Activated CD4-positive, alpha-beta T cell treated with anti-CD3 and anti-CD28 coated beads for 24 hours (primary cell): ENCODE measurements at places on chromosomes 6 and 20.

DNA sequence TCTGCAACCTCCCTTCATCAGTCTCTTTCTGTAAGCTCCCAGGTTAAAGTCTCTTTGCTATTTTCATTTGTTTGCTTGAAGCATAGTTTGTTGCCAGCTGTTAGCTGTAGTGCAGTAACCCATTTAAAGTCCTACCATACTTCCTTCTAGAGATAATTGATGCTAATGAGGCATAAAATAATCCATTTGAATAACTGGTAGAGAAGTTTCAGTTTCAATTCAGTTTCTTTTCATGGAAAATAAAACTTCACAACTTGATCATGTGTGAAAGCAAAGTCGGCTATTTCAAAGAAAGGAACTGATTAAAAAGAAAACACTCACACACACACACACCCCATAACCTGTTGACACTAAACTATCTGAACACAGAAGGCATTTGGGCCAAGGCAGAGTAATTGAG lies 68.5 kb upstream of the TENT5A start:
- DNase-seq: no peak

DNA sequence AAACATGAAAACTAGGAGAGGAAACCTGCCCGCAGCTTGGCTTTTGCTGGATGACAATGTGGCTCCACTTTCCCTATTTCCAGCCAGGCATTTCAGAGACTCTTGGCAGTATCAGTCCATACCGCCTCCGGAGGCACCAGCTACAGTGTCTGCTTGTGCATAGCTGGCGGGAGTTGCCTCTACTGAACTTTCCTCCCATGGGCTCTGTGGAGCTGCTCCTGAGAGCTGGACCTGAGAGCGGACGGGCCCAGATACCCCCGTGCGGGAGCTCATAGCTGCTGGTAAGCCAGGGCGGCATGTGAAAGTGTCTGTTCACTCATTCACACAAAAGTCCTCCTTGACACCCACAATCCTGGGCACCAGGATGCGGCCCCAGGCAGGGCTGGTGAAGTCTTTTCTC lies 130.3 kb upstream of the PMEPA1 start:
- no peak for DNase-seq

- no peak for DNase-seq
These were observed 106.6 kb downstream of the TRIM27 start for GRCh38 chr6:28816909-28817807.

GRCh38 chr6:137904822-137905617 lies 38.0 kb downstream of the TNFAIP3 start:
- peak; percentile 81 for DNase-seq

DNA sequence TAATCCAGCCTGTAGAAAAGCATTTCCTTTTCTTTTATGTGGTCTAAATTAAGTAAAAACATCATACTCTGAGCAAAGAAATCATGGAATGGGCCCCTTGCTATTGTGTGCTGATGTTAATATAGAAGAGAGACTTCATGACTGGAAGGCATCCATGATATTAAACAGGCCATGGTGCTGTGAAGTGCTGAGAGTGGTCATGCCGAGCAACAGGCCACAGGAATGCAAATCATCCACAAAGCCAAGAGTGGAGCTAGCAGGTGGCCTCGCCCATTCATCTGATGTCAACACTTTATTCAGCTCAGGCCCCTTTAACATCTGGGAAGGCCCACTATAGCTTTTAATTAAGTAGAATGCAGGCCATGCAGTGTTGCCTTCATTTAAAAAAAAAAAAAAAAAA lies 115.2 kb upstream of the HMGCLL1 start:
- DNase-seq: no peak

DNA sequence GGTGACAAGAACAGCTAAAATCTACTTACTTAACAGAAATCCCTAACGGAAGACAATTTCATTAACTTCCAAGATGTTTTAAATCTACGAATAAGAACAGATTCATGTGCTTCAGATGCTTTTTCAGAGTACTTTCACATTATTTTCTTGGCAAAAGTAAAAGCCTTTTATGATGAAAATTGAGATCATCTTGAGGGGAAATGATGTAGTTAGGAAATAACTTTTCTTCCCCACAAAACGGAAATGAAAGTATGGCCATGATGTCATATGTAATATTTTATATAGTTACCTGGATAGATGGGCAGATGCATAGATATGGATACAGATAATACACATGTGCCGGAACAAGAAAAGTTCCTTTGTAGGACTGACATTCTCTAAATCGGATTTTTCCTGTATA lies 32.8 kb downstream of the SASH1 start:
- no peak for DNase-seq

- no peak for DNase-seq
These were observed 468.1 kb downstream of the CD83 start for GRCh38 chr6:14585689-14586088.

DNA sequence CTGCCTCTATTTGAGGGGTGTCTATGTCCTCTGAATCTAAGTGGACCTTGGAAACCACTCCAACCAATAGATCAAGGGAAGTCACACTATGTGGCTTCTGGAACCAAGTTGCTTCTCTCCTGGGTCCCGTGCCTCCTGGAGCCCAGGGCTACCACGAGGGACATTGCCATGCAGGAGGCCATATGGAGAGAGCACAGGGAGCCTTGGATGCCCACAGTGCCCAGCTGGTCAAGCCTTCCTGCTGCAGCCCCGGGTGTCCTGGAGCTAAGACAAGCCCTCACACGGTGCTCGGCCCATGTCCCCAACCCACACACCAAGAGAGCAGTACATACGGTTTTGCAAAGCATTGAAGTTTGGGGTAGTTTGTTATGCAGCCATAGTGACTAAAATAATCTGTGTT lies 231.6 kb downstream of the SYNDIG1 start:
- DNase-seq: no peak

- peak; percentile 5 for DNase-seq
These were observed 7.4 kb upstream of the ADTRP start for GRCh38 chr6:11785774-11786579.

DNA sequence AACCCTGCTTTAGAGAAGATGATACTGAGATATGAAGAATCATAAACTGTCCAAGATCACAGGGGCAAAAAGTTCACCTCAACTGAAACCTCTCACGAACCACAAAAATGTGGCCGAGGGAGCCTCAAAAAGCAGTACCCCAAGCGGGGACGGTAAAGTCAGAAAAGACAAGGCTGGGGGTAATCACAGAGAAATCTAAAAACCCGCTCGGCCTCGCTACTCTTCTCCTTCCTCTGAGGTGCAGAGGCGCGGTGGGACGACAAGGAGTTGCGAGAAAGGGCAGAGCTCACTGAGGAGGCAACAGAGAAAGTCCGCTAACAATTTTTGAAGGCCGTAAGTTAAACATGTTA lies 356 bp upstream of the IRAK1BP1 start:
- no peak for DNase-seq

DNA sequence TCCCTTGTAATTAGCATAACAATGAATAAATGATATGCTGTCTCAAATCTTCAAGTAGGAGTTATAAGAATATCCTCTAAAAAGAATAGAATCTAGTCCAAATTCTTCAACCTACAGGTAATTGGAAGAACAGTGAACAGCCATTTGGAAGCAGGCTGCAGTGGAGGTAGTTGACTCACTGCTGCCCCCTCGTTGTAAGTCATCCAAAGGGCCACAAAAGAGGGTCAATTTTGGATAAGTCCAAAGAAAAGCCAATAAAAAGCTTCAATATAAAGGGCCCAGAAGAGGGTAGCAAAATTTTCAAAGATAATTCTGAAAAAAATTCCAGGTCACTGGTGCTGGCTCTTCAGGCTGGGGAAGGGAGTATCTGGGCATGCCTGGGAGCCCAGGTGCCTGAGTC lies 60.8 kb upstream of the SSTR4 start:
- DNase-seq: no peak

DNA sequence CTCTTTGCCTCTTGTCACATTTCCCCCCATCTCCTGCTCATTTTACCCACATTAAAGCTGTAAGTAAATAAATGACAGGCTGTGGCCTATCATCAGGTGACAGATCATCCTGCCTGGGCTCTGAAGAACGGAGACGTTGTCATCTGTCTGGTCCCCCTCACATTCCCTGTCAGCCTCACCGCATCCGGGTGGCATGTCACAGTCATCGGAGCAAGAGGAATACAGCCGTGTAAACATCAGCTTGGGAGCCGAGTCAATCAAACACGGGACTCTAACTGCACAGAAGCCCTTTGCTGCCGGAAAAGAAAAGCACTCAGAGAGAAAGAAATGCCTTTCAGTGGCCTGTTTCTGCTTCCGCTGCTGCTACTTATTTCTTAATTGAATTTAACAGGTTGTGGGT lies 371.9 kb upstream of the ID4 start:
- DNase-seq: no peak

DNA sequence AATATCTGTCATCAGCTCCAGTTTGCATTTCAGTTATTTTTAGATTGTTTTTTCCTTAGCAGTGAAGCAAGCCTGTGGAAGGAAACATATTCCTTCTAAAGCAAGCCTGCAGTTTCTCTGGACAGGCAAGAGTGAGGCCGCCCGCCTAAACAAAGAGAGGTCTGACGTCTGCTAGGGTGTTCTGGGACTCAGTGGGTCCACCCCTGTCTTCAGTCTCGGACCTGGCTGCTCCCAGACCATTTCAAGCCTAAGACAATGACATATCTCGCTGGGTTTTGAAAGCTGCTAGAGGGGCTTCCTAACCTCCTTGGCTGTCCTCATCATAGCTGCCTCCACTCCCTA lies 36.8 kb upstream of the RNF24 start:
- no peak for DNase-seq

DNA sequence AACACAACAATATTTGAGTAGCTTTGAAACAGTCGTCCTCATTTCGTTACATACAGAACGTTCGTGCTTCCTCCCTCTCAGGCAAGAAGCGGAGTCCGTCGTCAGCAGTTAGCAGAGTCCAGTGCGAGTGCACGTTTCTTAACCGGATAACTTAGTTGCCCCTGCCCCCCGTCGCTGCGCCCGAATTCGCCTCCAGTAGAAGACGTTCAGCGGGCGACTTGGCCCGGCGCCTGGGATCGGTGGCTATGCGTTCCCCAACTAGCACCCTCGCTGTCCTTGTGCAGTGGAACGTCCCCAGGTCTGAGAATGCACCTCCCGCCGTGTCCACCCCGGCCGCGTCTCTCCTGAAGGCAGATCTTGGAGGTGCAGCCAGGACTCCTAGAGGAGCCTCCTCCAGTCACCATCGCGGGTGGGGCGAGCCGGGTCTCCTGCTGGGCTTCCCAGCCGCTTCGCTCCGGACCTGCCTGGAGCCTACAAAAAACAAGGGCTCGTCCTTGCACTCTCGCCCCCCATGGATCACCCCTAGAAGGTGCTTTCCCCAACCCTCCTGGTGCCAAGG lies 910 bp upstream of the PCSK2 start:
- no peak for DNase-seq

DNA sequence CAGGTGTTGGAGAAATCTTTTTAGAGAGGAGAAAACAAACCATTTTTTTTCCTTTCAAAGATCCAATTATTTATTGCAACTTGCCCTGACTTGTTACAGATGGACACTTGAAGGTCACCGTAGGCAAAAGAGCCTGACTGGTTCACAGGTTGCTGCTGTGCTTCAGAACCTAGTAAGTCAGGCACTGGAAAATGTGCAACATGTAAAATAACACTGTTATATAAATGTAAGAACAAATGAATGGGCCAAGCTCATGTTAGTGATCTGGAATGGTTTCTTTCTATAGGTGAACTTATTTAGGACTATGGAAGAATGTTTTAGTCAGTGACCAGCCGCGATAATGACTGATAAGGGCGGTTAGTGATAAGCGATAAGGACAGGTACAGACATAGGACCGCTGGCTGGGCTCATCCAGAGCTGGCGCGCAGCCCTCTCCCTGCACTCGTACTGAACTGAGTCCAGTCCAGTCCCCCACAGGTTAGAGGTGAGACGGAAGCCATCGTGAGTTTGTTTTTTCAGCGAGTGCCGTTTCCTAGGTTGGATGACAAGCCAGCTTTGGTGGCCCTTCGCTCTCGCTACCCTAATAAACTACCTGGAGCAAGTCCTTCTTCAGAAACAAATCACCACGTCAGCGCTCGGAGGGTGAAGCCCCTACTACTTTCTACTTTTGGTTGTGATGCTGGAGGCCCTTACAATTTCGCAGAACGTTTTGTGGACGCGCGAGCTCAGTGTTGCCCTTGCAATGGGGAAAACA lies 94.4 kb upstream of the PRDM1 start:
- DNase-seq: peak; percentile 11

DNA sequence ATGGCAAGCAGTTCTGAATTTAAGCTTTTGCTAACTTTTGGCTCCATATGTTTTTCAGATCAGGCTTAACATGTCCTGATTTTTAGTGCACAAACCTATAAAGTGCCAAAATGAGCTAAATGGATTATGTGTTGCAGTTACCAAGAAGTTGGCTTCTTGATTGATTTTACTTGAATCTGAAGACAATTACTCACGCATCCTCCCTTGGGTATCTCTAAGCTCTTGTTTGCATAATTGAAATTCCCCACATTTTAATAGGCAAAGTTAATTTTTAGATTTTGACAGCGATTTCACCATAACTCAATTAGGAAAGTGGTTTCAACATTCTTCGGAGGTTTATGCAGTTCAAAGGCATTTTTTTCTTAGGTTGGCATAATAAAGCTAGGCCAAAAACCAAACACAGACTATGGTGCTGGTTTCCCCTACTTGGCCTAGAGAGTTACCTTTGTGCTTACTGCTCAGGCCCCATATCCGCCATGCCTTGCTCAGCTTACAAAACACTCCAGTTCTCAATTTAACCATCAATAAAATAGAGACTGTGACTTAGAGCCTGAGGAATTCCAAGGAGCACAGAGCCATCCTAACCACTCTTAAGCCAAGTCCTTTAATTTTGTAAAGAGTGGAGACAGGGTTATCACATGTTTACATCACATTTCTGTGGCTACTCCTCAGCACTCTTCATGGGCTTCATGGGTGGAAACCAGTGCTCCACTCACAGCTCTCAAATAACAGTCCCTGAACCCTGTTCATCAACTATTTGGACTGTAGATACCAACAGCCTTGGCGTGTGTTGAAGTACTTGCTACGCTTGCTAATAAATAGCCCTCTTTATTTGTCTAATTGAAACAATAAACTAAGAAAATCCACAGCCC lies 32.1 kb downstream of the LAMA4 start:
- DNase-seq: no peak

DNA sequence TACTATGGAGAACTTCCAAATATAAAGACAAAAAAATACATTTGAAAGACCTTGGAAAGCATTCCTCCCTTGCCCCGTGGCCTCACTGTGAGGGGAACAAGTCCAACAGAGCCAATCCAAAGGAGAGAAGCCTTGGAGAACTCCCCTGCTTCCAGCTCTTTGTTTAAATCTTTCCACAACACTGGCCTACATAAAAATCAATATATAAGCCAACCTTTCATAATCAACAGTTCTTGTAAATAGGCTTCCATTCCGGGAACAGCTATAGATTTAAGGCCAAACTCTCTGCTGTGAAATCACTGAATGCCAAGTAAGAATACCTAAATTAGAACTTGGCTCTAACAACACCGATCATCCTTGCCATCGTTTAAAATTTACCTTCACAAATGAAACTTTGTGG lies 242.1 kb downstream of the HACE1 start:
- no peak for DNase-seq

GRCh38 chr6:116090251-116090650 lies 10.4 kb upstream of the NT5DC1 start:
- no peak for DNase-seq
